ENCODE measurements at places on chromosomes 2 and 18.

GRCh38 chr2:218003981-218004419 is 1.2 kb upstream of the TNS1 start:
- no peak for DNase-seq

DNA sequence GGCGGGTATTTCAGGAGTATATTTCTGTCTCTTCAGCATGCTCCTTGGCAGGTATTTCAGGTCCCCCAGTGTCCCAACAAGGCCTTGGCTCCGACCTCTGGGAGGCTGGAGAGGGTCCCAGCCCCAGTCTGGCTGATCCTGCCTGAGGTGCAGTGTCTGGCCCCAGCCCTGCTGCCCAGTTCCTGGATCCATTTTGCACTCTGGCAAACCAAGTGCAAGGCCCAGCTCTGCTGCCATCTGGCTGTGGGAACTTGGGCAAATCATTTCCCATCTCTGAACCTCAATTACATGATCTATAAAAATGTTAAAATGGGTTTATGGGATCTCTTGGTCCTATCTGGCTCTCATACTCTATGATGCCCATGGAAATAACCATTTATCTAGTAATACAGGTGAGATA is 63.6 kb downstream of the ZBTB7C start:
- no peak for DNase-seq

DNA sequence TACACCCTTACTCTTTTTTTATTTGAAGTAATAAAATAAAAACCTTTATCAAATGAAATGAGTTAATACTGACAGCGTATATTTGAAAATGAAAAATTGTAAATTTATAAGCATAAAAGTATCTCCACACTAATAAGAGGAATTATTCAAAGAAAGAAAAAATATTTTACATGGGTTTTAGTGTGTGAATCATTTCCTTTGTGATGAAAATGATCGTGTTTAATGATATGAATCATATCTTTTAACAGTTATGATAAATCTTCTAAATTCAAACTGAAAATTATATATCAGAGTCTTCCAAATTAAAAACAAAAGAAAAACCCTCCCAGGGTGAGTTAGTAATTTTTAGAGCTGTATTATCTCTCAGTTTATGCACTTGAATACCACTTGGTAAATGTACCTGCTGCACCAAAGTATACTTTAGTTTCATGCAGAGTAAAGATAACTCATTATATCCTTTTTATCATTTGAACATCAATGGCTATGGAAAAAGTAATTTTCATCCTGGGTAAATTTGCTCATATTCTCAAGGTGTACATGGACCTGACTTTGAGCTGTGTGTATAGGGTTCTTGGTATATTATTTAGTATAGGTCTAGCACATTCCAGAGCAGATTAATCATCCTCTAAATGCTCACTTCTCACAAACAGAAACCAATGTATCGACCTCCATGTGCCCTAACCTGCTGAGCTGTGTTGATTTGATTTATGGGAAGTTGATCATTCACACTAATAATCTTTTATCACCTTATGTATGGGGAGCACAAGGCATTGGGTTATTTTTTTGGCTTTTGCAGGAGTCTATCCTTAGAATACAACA is 98.7 kb upstream of the VWC2L start:
- DNase-seq: no peak

GRCh38 chr2:207662203-207662602 is 37.0 kb upstream of the METTL21A start:
- no peak for DNase-seq

- DNase-seq: no peak
These were observed 65.4 kb downstream of the DIS3L2 start for GRCh38 chr2:232026910-232027309.

- DNase-seq: no peak
These were observed 5.1 kb downstream of the ACTR1B start for GRCh38 chr2:97658691-97659157.

DNA sequence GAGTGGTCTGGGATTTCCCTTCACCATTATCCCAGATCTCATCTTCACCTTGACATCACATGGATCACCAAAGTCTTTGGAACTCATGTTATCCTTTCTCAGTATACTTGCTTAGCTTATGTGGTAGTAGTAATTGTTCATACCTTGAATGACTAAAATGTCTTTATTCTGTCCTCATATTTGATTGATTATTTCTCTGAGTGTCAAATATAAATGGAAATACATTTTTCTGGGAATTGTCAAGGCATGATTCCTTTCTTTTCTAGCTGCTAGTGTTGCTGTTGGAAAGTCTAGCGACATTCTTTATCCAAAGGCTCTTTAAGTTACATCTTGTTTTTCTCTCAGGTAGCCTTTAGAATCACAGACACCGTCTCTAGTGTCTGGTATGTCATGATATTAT is 334.4 kb downstream of the CMPK2 start:
- no peak for DNase-seq

- DNase-seq: no peak
These were observed 40.6 kb upstream of the INHBB start for GRCh38 chr2:120305296-120305695.

- DNase-seq: no peak
These were observed 33.4 kb downstream of the VAPA start for GRCh38 chr18:9947248-9947647.

DNA sequence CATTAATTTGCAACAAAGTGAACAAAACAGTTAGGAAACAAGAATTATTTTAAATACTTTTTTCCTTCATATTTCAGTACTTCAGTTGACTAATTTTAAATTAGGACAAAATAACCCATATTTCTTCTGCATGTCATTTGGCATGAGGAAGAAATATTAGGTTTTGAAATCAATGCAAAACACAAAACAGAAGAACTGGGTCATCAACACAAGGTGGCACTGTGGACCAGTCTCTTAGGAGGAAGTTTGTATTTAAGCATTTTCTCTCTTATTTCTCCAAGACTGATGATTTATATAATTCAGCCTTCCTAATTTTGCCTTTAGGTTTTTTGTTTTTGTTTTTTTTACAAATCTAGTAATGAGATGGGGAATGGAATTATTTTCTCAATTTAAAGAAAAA is 352.8 kb upstream of the KCNH7 start:
- DNase-seq: no peak

GRCh38 chr2:222295368-222296062 is 3.3 kb downstream of the PAX3 start:
- no peak for DNase-seq

GRCh38 chr18:3716116-3716660 is 266.2 kb downstream of the TGIF1 start:
- DNase-seq: no peak
